ENCODE measurements at places on chromosomes 6 and 20.

- no peak for DNase-seq
These were observed 382.7 kb downstream of the C6orf118 start for GRCh38 chr6:164926686-164927085.

DNA sequence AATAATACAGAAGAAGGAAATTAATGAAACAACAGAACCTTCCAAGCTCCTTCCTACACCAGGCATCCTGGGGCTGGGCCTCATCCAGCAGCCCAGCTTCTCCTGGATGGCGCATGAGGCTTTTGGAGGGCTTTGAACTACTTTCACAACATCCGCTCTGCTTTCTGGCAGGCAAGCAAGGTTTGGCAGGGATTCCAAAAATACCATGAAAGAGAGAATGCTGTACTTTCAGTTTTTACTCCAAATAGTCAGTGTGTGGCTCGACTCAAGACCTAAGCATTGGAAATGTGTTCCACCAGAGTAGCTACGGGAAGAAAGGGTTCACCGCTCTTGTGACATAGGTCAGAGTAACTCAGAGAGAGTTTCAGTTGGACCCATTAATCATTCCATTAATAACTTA, 125.4 kb downstream of the OPRM1 start:
- no peak for DNase-seq

DNA sequence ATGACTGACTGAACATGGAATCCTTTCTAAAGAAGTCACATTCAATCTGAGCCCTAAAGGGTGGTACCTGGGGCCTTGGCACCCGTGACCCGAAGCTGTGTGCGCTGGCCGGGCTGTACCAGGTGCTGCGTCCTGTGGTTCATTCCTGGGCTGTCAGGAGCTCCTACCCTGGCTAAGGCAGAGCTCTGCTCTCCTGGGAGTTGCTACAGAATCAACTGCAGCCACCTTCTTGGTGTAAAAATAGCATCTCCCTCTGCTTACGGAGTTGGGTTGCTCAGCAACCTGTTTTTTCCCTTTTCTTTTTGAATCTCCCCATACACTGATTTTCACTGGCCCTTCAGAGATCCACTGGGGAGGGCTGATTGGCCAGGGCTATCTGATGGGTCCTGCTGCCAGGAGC, 236.6 kb upstream of the PDE10A start:
- no peak for DNase-seq

DNA sequence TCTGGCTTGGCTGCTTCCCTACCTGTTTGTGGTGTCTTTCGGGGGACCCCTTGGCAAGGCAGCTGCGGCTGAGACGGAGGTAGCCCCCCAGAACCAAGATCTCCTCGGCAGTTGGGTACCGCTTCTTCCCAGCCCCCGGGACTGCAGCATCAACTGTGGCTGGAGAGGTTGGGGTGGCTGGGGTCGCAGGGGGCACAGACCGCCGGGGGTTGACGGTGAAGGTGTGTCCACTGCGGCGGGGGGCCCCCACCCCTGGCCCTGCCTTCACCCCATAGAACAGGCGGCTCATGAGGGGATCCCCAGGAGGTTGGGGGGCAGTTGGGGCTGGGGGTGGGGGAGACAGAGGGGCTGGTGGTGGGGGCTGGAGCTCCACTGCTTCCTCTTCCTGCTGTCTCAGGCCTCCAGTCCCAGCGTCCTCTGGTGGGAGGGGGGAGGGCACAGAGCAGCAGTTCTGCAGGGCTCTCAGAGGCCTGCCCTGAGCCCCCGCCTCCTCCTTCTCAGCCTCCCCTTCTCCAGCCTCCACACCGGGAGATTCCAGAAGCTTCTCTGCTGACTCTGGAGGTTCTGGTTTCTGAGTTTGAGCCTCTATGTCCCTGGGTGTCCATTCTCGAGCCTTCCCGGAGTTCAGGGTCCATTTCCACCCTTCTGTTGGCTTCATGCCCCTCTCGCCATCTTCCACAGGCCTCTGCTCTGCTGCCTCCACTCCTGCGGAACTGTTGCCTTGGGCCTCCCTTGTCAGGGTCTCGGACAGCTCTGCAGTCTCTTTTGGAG, 1.9 kb downstream of the PPP1R18 start:
- DNase-seq: no peak

- no peak for DNase-seq
These were observed 47.2 kb upstream of the TMEM244 start for GRCh38 chr6:129908356-129908755.

- no peak for DNase-seq
These were observed 67.3 kb downstream of the MDGA1 start for GRCh38 chr6:37630281-37630799.

- no peak for DNase-seq
These were observed 213.6 kb upstream of the DTNBP1 start for GRCh38 chr6:15876406-15876805.

GRCh38 chr6:33815854-33816253, 12.1 kb upstream of the MLN start:
- no peak for DNase-seq

- DNase-seq: no peak
These were observed 131.0 kb upstream of the BMP2 start for GRCh38 chr20:6636209-6637159.

DNA sequence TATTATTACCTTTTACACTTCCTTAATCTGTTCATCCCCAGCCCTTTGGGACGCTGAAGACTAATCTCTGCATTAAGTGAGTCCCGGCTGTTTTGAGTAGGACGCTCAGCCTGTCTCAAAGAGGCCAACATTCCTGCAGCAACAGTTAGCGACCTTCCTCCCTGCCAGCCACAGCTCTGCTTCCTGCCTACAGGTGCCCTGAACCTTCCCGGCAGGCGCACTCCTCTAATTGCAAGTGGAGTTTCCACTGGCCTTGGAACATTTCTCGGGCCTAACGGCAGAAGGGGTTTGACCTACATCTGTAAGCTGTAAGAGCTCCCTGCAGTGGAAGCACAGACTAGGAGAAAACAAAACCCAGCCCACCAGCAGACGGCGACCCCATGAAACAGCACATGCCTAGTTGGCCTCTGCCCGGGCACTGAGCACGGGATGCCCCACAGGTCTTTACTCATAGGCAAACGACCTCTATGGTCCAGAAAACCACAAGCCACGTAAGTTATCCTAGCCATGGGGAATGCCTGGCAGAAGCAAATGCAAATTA, 137.9 kb downstream of the DTNBP1 start:
- DNase-seq: no peak

DNA sequence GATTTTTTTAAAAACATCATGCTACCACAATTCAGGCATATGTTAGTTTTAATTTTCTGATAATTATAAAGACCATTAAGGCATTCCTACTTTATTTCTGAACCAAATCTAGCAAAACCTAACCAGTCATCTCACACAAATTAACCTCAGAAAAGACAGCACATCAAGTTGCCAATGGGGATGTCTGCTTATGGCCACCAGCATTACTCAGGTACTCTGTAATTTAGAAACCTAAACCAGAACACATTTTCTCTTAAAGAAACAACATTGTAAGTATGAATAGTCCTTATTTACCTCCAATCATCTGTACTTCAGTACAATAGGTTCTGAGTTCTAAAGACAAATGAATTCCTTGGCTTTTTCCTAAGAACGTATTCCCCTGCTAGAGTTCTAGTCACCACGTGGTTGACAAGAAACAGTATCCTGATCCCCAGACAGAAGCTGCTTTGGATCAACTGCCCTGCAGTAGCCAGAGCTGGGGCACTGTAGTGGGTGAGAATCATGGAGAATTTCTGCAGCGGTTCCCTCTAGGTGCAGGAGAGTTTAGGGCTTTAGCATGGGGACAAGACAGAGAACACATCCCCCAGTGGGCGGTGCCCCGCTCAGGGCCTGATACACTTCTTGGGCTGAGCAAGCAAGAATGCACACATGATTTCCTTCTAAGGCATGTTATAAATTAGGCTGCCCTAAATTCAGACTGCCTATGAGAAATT, 15.4 kb downstream of the GCLC start:
- no peak for DNase-seq

GRCh38 chr6:117932001-117932400, 24.9 kb downstream of the SLC35F1 start:
- no peak for DNase-seq

- DNase-seq: no peak
These were observed 15.7 kb downstream of the AMD1 start for GRCh38 chr6:110890288-110890687.

GRCh38 chr6:41064841-41065240, 7.3 kb downstream of the OARD1 start:
- no peak for DNase-seq

DNA sequence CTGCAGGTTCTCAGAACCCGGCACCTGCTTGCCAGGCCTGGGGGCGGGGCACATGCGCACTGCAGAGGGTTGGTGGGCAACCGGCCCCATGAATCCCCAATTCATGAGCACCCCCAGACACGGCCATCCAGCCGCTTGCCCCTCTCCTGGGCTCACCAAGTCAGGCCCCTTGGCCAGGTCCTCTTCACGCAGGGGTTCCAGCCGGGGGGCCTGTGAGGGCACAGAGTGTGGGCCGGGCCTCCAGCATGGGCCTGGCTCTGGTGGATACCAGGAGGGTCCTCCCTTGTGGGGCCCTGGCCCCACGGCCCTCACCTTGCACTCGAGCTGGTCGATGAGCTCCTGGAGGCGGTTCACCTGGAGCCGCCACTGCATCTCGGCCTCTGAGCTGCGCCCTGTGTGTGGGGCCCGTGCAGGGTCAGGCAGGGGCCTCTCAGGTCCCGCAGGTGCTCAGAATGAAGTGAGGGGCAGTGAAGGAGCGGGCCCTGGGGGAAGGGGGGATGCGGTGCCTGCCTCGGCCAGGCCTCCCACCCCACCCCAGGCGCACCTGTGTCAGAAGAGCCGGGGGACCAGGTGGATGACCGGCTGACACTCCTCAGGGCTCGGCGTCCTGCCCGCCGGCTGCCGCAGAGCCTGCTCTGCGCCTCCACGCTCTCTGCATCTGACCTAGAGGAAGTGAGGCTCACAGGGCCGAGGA, 2.6 kb upstream of the C20orf144 start:
- no peak for DNase-seq

DNA sequence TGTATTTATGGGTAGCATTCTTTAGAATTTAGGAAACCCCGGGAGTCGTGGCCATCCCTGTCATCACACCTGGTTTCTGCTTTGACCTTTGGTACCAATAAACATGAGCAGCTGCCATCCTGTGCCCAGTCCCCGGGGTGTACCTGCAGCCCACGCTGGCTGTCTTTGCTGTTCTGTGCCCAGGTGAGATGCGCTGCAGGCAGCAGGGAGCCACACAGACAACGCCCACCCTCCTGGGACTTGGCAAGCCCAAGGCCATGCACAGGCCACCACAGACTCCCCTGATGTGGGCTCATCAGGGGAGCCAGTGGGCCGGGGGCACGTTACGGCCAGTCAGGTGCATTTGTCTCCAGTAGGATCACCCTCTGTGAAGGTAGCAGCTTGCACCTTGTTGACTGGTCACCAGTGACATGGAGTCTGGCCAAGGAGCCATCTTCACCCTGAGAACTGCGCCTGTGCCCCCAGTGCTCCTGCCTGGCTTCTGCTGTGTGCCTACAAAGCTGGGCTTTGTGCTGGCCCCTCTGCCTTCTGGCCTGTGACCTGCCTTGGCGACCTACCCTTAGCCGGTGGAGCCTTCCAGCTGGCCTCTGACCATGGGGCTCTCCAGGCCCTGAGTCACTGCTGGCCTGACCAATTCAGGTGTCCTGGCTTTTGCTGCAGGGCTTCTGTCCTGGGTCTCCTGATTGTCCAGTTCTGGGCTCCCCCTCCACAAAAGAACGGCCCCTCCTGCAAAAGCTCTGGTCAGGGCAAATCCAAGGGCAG, 14.2 kb upstream of the UNC93A start:
- DNase-seq: no peak

DNA sequence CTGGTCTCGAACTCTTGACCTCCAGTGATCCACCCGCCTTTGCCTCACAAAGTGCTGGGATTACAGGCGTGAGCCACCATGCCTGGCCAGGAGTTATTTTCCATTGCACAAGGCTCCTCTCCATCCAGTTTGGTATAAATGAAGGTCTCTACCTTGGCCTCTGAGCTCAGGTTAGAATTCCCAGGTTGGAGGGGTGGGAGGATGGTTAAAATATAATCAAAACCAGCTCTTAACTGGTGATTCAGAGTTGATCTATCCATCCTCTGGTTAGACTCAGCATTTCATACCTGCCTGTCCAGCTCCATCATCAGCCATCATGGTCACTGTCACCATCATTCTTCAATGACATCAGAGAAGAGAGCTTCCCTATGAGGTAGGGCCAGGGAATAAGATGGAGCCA, 2.6 kb upstream of the SLC22A7 start:
- no peak for DNase-seq

DNA sequence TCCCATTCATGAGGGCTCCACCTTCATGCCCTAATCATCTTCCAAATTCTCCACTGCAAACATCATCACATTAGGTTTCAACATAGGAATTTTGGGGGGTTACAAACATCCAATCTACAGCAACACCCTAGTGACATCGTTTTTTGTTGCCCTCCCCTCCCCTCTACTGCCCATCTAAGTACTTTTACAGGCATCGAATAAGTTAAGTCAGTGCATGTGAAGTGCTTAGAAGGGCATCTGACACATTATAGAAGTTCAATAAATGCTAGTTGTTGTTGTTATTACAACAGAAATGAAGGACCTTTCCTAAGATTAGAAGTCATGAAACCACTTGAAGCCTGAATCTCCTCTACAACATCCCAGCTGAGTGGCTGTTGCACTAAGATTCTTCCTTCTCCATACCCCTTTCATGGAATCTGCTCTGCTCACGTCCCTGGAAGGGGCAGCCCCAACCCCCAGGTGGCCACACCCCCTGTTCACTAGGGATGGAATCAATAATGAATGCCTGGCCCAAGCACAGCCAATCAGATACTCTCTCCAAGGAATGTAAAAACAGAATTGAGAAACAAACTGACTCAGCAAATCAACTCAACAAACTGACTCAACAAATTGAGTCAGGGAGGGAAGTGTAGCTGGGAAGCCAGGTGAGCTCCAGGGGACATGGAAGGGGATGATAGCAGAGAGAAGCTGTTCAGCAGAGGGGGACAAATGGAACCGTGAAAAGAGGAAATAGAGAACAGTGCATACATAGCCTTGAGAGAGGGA, 3.9 kb upstream of the LRP11 start:
- DNase-seq: no peak

DNA sequence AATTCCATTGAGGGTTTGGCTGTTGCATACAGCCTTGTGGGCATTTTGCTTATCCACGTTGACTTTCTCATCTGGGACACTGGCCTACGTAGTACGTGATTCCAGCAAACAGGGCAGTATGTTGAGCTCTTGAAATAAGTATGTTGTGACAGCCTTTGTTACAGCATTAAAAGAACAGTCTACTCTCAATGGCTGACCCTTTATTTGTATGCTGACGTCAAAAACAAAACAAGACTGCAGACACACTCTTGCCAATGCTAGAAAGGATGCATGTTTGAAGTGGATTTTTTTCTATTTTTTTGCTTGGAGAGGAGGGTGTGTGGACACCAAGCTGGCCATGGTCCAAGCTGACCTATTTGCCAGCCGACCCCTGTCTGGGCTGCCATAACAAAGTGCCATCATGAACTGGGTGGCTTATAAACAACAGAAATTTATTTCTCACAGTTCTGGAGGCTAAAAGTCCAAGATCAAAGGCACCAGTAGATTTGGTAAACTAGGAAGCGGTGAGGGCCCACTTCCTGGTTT, 10.8 kb upstream of the SNHG17 start:
- no peak for DNase-seq

DNA sequence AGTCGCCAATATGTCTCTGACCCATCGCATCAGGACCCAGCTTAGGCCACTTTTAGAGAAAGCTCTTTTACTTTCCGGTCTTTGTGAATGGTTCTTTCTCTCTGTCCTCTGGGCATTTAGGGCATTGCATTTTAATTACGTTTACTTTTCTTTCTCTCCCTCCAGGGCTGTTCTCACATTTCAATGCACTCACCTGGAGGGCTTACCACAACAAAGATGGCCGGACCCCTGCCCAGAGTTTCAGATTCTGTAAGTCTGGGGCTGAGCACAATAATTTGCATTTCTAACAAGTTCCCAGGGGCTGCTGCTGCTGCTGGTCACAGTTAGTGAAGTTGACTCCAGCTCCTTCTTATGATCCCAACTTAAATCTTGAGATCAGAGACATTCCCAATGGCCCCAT, 3.0 kb downstream of the ANKRD66 start:
- no peak for DNase-seq
